NCI-H1092 (cell line): ENCODE measurements at places on chromosomes 7 and 10.

DNA sequence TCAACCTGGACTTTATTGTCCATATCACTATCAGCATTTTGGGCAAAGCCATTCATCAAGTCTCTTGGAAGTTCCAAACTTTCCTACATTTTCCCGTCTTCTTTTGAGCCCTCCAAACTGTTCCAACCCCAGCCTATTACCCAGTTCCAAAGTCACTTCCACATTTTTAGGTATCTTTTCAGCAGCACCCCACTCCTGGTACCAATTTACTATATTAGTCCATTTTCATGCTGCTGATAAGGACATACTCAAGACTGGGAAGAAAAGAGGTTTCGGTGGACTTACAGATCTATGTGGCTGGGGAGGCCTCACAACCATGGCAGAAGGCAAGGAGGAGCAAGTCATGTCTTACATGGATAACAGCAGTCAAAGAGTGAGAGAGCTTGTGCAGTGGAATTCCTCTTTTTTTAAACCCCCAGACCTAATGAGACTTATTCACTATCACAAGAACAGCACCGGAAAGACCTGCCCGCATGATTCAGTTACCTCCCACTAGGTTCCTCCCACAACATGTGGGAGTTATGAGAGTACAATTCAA is 50.2 kb downstream of the NRF1 start:
- no peak for DNase-seq

GRCh38 chr7:40587419-40587818 is 452.6 kb downstream of the SUGCT start:
- DNase-seq = no peak

DNA sequence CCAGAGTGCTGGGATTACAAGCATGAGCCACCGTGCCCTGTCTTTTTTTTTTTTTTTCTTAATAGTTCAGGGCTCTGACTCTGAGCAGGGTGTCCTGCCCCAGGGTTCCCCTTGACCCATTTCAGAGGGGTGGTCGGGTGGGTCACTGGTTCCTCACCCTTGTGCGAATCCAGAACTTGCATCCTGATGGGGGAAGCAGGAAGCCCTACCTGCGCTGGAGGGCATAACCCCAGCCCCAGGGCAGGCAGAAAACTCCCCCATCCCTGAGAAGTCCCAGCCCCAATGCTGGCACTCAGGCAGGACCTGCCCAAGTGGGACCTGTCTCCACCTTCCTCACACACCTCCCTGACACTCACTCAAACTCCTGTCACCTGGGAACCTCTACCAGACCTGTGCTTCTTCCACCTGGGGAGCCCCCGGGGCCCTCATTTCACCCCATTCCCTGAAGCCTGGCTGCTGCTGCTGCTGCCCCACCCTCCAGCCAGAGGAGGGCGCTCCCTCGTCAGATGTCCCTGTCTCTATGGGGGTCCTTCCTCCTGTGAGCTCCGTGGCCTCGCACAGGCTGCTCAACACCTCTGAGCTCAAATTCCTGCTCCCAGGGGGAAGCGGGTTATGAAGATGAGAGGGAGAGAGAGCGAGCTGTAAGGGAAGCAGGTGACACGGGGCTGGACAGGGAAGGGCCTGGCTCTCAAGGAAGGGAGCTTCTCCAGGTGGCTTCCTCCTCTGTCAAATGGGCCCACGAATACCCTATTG is 15.1 kb upstream of the ZNF273 start:
- no peak for DNase-seq

DNA sequence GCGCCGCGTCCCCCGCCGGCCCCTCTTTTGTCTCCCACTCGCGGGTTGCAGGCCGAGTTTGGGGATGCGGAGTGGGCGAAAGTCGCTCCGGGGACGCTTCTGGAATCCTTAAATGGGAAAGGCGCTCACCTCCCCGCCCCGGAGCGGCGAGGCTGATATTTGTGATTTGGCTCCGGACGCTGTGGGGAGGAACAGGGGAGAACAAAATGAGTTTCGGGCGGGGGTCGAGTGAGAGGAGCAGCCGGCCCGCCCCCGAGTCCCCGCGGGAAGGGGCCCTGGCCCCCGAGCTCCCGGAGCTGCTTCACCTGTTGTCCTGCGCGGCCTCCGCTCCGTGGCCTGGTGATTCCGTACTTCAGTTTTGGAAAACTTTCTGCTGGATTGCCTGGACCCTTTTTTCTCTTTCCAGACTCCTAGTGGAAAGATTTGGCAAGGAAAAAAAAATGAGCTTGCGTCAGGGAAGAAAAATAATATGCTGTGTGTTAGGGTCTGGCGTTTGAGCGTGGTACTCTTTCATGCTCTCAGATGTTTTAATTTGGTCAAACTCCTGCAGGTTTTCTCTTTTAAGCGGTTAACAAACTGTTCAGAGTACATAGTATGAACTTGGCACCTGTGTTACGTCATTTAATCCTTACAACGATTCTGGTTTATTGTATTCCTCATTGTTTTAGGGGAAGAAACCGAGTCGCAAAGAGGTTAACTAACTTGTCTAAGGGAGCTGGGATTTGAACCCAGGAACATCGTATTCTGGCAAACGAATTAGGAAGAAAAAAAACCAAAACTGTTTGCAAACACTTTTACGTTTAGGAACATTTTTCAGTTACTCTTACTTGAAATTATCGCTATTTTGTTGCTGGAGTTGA is 924 bp downstream of the BMPR1A start:
- DNase-seq = peak; percentile 3

DNA sequence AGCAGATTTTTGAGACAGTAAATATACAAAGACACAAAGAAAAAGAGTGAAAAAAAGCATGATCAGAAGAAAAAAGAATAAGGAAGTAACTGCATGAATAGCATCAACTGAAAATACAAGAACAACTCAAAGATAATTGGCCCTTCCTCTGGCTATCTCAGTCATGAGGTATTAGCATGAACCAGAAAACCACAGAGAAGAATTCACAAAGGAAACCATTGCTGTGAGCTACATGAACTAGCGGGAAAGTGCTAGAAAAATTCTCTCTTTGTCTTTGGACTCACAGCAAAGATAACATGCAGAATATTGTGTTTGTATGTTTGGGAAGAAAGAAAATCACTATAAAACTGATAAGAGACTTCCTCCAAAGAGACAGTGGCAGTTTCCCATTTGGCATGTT is 82.9 kb downstream of the SORCS1 start:
- DNase-seq = no peak

DNA sequence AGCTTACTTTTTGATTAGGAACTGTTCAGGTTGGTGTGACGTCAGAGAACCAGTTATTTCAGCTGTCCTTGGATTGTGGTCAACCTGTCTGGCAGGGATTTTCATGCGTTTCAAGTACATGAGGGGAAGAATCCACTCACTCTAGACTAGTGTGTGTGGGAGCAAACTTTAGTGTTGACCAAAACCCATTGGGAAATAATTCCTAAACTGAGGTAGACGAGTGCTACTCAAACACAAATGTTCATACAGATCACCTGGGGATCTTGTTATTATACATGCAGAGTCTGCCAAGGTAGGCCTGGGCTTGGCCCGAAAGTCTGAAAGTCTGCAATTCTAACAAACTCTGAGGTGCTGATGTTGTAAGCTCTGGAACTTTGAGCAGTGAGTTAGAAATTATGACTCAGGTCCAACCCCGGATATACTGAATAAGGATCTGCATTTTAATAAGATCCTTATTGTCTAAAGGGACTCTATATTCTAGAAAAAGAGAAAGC is 111.1 kb upstream of the CREB5 start:
- DNase-seq = no peak

DNA sequence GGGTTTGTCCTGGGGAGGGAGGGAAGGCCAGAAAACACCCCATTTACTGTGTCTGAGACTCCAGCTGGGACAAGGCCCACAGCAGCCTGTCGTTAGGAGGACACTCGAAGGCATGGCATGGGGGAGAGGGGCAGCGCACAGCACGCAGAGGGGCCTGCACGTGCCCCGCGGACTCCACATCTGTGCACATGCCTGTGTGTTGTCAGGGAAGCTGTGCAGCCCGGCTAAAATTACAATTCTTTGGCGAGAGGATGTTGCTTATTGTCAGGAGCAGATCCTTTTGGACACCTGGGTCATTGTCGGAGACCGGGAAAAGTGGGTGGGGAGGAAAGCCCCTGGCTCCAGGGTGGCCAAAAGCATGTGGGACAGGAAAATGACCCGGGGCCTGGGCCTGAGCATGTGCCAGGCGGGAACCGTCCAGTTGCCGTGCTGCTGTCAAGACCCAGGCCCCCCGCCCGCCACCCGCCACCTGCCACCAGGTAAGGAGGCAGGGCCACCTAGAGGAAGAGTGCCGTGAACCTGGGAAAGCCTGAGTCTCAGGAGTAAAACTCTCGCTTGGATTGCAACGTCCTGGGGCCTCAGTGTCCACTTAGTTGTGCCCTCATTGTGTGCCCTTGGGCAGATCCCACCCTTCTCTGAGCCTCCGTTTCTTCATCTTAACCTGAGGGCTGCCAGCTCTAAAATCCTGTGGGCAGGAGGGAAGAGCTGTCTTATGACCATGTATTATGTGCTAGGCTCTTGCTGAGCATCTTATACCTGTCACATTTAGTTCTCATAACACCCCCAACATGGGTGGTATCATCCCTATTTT is 7.2 kb downstream of the VSIR start:
- no peak for DNase-seq

GRCh38 chr10:58512491-58513187 is at the start of gene BICC1:
Gene BICC1 (plus strand): TSS chr10:58512872. CDS start chr10:58513144, 272 bp downstream.
- DNase-seq = peak; percentile 25

DNA sequence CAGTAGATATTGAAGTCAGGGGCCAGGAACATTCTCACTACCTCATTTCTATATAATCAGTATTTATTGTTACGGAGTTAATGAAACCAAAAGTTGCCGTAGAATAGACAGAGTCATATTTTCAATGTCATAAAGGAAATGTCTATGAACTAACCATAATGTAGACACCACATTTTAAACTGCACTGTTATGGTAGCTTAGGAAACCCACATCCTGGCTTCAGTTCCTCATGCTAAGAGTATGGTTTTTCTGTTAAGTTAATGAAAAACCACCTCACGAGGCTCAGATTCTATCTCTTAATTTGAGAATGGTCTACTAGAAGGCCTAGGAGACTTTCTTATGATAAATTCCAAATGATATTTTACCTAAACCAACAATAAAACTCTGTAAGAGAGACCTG is 166.5 kb downstream of the TMEM26 start:
- no peak for DNase-seq

- no peak for DNase-seq
Measured at GRCh38 chr7:37065779-37066271, 341.5 kb upstream of the AOAH start.

- no peak for DNase-seq
Measured at GRCh38 chr7:143016996-143017395, 9.9 kb downstream of the OR9A2 start.

DNA sequence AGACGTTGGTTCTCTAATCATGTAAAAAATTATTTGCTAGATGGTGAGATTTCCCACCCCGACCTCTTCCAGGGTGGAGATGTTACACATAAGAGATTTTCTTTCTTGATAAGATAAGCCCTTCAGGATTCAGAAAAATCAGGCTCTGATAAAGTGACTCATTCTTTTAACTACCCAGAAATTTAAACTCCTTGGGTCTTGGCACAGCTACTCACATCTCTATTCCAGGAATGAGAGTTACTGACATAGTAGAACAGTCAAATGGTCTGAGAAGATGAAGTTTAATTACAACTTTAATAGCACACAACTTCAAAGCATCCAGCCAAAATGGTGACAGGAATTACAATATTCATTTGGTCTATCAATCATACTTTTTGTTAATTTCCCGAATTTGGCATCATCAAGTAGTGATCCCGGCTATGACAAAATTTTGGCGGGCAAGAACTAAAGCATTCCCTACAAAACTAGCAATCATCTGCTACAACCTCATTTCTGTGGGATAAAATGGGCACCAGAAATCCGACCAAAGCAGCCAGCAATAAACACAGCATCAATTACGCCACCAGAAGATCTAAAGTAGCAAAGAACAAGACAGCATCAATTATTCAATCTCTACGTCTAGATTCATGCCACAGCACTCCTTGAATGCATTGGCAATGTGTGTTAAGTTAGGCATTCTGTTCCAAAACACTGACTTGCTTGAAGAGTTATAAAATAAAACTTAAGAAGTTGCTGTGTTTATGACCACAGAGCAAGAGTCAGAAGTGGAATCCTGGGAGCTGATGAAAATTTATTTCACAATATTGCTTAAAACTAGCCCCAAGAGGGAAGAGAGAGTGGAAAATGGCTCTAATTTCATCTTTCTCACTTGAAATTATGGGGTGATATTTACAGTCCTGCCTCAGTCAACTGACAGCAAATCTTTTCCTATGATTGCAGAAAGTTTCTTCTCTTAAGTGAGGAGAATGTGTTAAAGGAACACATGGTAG is 565.7 kb upstream of the ANKRD30A start:
- DNase-seq = no peak

- peak; percentile 87 for DNase-seq
Measured at GRCh38 chr7:39085590-39086049, 107.9 kb downstream of the POU6F2 start.

DNA sequence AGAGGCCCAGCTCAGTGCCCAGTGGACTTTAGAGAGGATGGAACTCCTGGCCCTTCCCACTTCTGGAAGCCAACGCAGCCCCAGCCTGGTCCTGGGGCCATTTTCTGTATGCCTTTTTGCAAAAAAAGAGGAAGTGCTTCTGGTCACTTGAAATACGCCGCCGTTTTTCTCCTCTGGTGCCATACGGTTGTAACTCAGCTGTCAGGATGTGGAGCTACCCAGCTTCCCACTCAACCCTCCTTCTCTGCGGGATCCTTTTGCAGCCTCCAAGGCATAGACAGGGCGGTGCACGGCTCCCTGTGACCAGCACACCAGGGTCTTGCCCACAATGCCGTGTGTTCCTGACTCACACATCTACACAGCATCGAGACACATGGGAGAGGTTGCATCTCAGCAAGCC is 369.6 kb downstream of the TCERG1L start:
- DNase-seq = no peak

DNA sequence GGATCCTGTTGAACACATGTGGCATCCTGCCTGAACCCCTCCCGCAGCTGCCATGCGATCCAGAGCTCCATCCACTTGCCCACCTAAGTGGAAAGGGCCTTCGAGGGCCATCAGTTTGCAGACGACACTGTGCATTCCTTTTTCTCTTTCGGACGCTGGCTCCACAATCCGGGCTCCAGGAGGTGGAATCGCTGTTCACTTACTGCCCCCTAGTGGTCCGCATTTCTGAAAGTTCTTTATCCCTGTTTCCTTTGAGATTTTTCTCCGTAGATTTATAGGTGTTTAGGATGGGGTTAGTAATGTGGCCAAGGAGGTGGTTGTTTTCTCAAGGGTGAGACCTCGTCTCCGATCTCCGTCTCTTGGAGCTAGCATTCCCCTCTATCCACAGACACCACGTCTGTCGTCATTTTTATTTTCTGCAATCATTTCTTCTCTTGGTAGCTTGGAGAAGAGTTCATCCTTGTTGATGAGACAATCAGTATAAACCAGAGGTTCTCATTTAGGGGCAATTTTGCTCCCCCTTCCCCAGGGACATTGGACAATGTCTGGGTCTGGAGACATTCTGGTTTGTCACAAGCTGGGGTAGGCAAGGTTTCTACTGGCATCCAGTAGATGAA is 204.6 kb downstream of the ARHGAP21 start:
- no peak for DNase-seq

- no peak for DNase-seq
Measured at GRCh38 chr7:47310020-47310419, 271.9 kb downstream of the TNS3 start.

- DNase-seq = no peak
Measured at GRCh38 chr7:158403013-158403821, 184.4 kb downstream of the PTPRN2 start.
